ENCODE measurements at places on chromosomes 3 and 15.

GRCh38 chr3:125990253-125990970 lies 21.4 kb downstream of the ROPN1B start:
- DNase-seq, result no peak

DNA sequence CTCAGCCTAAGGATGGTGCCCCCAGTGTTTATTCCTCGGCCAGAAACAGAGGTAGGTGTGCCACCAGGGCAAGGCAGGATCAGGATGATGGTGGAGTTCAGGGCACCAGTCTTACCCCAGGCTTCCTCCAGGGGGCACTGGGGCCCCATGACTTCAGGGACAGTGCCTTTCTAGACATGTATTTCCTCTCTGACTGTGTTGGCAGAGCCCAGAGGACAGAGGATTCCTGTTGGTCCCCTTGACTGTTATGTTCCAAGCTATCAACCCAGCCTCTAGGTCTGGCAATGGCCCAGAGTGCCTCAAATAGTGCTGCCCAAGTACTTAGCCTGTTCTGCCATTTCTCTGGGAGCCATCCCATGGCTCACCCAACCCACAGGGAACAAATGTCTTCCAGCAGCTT lies 2.8 kb downstream of the HEMK1 start:
- peak; percentile 66 for DNase-seq

DNA sequence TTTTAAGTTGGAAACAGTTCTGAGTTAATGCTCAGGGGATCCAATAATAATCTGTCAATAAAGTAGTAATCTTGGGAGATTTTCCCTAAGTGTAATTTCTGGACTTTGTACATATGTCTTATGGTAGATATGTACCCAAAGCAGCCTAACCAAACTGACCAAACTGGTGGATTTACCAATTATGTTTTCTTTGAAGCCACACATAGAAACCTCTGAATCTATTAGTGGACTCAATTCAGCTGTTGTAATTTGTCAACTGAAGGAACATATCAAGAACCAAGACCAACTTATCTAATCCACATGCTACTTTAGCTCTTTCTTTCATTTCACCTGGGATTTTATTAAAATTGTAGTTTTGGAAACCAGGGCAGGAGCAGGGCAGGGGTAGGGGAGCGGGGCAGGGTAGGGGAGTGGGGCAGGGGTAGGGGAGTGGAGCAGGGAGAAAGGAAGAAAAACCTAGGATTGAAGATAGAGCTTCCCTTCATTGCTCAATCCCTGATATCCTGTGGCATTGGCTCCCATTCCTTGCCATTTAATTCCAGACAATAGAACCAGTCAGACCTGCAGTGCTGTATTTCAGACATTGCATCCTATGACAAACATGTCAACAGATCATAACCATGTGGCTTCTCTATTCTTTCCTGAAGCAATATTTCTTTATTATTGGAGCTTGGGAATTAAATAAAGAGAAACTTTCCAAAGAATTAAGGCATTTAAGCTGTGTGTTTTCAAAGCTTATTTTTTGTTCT lies 101.8 kb downstream of the NFKBIZ start:
- DNase-seq, result no peak

DNA sequence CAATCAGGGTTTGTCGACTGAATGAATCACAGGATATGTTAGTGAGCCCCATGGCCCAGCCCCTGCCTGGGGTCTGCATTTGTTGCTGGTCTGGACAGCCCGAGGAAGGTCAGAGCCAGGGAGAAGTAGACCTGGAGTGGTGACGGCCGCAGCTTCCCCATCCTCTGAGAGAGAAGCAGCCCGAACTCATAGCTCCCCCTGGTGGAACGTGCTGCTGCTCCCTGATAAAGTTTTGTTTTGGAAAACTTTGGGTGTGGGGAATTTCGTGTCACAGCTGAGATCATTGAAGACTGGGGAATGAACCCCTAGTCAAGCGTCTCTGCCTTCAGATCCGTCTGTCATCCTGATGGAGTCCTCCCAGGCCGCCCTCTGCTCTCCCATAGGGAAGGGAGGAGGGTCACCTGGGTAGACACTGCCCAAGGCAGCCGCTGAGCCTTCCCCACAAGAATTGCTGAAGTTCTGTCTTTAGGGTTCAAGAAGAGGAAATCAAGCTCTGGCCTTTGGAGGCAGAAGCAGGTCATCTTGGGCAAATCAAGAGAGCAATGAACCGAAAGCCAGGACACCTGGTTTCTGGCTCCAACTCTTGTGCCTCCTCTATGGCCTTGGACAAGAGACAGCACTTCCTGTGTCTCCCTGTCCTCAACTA lies 60.5 kb downstream of the GLDN start:
- DNase-seq, result no peak

DNA sequence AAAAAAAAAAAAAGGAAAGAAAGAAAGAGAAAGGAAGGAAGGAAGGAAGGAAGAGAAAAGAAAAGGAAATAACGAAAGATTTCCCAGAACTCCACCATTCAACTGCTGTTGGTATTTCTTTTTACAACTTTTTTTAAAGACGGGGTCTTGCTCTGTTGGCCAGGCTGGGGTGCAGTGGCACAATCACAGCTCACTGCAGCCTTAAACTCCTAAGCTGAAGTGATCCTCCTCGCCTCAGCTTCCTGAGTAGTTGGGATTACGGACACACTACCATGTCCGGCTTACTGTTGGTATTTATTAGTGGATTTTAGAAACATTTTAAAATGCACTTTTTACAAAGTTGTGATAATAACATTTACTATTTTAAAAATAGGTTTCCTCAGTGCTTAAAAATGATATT lies 15.0 kb upstream of the USP3 start:
- DNase-seq, result no peak

- DNase-seq, result no peak
Observed at GRCh38 chr15:60390871-60391501, 6.8 kb downstream of the ANXA2 start.

DNA sequence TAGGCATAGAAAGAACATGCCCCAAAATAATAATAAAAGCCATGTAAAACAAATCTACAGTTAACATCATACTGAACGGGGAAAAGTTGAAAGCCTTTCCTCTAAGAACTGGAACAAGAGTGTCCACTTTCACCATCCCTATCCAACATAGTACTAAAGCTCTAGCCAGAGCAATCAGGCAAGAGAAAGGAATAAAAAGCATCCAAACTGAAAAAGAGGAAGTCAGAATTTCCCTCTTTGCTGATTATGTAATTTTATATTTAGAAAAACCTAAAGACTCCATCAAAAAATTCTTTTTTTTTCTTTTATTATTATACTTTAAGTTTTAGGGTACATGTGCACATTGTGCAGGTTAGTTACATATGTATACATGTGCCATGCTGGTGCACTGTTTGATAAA lies 661.6 kb upstream of the CBLB start:
- no peak for DNase-seq

DNA sequence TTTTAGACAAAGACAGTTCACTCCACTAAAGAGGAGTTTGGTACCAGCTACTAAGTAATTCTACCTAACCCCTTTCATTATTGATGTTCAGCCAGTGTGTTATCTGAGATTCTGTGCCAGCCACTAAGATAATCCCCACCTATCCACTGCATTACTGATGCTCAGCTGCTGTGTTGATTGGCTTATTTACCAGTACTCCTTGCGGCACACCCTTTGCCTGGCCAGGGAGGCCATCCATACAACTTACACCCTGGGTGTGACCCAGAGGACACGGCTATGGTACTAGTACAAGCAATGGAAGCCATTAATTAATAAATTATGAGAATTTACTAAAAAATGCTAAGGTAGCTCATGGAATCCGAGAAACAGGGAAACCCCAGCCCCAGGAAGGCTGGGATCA lies 290.7 kb upstream of the CTNNB1 start:
- no peak for DNase-seq

GRCh38 chr3:103786296-103786695 lies 1351.5 kb downstream of the ZPLD1 start:
- DNase-seq, result no peak

- no peak for DNase-seq
Observed at GRCh38 chr15:66700412-66700801, 1.6 kb upstream of the SMAD6 start.

- no peak for DNase-seq
Observed at GRCh38 chr3:101966226-101966625, 116.9 kb downstream of the NFKBIZ start.

- DNase-seq, result no peak
Observed at GRCh38 chr3:39143051-39143885, 10.1 kb downstream of the CSRNP1 start.

DNA sequence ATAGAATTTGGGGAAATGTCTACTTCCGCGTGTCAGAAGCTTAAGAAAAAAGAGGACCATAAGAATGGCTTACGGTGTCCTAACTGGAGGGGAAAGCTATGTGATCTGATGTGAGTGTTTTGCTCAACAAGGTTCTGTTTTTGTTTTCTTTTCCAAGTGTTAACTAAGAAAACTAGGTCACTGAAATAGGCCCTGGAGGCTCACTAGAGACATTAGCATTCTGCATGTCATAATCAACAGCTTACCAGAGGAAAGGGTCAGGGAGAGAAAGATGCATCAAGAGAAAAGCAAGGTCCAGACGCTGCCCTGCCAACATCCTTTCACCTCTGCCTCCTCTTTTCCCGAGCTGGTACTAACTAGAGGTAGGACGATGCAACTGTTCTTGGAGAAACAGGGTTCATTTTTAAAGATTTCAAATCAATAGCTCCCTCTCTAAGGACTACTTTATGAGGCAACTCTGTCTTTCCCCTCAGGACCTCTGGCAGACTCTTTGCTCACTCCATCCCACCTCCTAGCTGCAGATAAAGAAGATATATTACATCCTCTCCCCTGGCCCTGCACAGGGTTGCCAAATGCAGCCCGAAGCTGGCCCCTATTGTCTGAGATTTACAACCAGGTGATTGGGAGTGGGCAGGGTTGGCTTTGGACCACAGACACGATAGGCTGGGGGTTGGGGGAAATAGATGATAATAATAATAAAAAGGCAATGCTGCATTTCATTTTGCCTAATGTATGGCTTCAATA lies 209.9 kb upstream of the SLC2A2 start:
- DNase-seq, result no peak

DNA sequence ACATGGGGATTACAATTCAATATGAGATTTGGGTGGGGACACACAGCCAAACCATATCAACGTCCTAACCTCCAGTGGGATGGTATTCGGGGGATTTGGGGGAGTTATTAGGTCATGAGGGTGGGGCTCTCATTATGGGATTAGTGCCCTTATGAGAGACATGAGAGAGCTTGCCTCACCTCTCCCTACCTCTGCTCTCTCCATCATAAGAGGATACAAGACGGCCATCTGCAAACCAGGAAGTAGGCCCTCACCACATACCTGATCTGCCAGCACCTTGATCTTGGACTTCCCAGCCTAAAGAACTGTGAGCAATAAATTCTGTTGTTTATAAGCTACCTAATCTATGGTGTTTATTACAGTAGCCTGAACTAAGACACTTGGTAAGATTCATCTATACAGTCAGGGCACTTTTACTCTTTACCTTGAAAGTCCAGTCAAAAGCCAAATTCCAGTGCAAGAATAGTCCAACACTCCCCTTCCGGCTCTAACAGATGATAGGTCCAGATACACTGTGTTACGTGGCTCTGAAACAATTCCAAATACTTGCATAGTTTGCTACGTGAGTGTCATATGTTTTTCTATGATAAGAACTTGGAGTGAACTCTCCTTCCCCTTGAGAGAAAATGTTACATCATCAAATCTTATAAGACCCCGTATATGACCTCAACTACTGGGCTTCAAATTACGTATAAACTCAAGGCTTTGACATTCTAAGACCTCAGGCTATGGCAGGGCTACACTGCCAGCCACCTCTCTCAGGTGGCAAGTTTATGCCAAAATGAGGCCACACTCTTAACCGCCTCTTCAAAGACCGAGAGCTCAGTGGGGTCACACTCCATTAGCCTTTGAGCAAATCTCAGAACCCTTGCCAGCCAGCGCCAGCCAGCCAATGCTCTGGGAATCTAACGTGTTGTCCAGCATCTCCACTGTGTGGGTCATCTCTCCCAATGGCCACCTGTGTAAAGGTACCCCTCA lies 129.9 kb downstream of the XXYLT1 start:
- DNase-seq, result no peak

DNA sequence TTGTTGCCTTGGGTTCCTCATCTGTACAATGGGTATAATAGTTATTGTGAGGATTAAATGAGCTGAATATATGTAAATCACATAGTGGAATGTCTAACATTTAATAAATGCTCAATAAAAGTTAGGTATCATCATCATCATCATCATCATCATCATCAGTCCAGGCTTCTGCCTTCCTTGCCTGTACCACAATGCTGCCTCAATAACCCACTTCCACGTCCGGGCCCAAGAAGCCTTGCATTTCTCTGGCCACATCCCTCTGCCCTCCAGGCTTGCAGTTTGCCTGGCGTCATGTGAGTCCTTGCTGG lies 137.4 kb downstream of the THSD4 start:
- no peak for DNase-seq

DNA sequence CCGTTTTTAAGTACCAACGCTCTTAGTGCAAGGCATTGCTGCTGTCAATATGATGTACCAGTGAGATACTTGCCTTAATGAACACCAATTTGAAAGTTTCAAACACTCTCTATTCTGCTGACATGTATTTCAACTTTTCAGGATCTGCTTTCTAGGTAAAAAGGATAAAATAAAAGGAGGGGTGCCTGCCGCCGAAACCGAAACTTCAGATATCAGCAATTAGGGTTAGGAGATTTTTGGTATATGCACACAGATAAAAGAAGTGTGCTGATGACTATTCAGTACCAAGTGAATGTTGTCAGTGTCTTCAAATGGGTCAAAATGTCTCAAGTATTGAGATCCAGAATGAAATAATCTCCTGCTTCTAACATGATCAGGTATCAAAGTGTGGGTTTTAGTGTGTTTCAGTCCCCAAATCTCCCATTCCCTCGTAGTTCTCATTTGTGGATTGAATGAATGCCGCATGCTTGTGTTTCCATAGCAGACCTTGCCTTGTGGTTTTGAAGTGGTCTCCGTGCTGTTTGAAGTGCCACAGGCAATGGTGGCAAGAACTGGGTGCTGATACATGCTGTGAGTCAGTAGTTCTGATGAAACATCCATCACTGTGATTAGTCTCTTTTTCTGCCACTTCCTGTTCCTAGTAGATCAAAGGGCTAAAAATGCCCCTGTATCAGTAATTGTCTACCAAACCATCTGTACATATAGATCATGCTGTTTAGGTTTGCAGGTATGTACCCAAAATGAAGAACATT lies 22.5 kb downstream of the CHST14 start:
- DNase-seq, result no peak

DNA sequence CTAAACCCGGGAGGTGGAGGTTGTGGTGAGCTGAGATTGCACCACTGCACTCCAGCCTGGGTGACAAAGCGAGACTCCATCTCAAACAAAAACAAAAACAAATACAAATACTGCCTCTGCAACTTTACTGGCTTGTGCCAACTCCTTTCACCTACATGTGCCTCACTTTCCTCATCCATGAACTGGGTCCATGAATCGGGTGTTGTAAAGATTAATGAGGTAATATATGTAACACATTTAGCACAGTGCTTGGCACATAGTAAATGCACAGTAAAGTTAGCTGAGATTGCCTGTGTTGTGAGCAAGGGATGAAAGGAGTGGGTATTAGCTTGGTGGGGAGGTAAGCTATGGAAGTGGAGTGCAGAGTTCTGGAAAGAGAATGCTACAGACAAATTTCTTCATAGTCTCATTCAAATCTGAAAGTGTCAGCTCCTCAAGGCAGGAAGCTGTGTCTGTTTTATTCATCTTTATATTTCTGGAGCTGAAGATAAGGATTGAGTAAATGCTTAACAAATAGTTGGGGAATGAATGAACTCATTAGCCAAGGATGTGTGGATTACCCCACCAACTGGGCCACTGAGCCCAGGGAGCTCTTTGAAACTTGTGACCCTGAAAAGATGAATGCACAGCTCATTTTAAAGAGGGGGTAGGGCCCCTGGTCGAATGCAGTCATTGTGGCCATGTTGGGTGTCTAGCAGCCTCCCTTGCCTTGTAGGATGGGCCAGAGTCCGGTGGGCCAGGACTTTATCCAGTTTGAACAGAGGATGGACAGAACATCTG lies 7.7 kb upstream of the CDCP1 start:
- no peak for DNase-seq

- DNase-seq, result no peak
Observed at GRCh38 chr3:80238606-80239005, 470.8 kb upstream of the ROBO1 start.

Data from GDM1 (cell line).